ENCODE measurements at places on chromosomes 3 and 15. TPM values are rescaled to one million over a fixed set of nuclear protein-coding genes. Genes with fewer than 3 reads are reported as not detected.

GRCh38 chr3:35946854-35947515, 307.7 kb downstream of the ARPP21 start:
- DNase-seq: no peak

GRCh38 chr3:95246413-95246812, 1183.6 kb downstream of the NSUN3 start:
- no peak for DNase-seq

DNA sequence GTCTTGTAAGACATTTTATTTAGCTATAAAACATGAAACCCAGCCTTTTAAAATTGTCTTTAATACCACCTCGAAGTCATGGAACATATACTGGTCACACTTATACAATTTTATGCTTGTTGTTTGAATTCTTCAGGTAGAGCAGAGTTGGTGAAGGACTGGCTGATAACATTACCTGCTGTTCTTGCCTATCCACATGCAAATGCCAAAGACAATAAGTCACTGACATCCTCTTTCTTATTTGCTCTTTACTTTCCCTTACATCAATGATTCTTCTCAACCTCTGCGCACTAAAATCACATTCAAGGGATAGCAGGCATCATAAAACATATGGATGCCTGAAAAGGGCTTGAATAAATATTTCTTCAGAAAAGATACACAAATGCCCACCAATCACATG, 392.5 kb upstream of the ATP11B start:
- no peak for DNase-seq

The NFKBIZ gene
- 19.1 TPM for total RNA-seq

DNA sequence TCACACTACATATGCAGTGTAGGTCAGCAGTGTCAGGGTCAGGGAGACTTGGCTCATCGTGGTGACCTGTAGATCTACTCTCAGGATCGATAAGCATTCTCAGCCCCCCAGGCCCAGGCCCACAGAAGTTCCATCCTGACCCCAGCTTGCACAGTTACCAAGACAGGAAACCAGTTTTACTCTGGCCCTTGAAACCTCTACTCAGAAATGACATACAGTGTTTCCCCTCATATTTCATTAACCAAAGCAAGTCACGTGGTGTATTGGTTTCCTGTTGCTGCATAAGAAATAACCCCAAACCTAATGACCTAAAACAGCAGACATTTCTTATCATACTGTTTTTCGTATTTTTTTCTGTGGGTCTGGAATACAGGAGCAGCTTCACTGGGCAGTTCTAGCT, 242.2 kb downstream of the SLCO3A1 start:
- no peak for DNase-seq

The RBP2 gene
- not detected for total RNA-seq

- DNase-seq: no peak
Measured at GRCh38 chr3:14795996-14796395, 22.8 kb upstream of the FGD5 start.

Measured in MG63 (cell line).